Erythroblast (primary cell): ENCODE measurements at places on chromosomes 6 and 20.

GRCh38 chr20:973785-974194 is 28.3 kb downstream of the RSPO4 start:
- DNase-seq: peak; percentile 65

GRCh38 chr6:44010411-44011349 is 116.6 kb downstream of the MRPL14 start:
- DNase-seq: no peak

GRCh38 chr6:28597217-28597835 is 71.6 kb downstream of the GPX5 start:
- peak; percentile 57 for DNase-seq

GRCh38 chr6:127794405-127794804 is 106.5 kb downstream of the THEMIS start:
- no peak for DNase-seq

DNA sequence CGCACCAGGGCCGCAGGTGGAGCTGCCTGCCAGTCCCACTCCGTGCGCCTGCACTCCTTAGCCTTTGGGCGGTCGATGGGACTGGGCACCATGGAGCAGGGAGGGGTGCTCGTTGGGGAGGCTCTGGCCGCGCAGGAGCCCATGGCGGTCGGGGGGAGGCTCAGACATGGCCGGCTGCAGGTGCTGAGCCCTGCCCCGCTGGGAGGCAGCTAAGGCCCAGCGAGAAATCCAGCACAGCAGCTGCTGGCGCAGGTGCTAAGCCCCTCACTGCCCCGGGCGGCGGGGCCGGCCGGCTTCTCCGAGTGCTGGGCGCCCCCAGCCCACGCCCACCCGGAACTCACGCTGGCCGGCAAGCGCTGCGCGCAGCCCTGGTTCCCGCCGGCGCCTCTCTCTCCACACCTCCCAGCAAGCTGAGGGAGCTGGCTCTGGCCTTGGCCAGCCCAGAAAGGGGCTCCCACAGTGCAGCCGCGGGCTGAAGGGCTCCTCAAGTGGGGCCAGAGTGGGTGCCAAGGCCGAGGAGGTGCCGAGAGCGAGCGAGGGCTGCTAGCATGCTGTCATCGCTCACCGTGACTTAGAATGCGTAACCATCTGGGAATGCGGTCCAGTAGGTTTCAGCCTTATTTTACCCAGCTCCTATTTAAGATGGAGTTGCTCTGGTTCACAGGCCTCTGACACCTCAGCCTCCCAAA is 77.3 kb downstream of the C6orf52 start:
- DNase-seq: no peak

DNA sequence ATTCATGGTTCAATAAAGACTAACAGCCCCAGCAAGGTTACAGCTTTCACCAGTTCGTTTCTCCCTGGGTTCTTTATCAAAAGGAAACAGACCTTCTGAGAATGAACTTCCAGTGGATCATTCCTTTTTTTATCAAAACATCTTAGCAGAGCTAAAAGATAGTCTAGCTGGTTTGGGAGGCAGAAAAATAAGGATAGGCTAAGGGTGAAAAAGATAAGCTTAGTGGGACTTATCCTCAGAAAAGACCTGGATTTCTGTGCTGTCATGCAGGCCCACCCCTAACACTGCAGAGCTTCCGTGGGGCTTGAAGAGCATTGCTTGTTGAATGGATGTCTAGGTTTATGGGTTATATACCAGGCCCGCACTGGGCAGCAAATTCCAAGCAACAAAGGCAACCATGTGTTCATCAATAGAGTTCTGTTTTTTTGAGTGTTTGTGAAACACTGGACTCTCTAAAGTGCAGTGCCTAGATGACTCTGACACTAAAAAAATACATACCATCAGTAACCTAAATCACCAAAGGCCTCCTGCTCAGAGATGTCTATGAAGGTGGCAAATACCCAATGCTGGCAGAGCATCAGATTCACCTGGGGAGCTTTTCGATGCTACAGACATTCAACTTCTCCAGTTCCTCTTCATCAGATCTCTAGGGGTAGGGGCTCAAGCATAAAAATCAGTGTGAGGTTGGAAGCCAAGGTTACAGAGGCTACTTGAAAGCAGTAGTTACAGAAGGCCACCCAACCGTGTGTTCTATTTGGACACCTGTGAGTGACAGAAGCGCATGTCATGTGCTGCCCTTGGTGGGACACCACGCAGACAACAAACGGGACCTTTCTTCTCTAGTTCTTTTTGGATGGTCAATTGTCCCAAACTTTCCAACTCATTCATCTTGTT is 53.0 kb downstream of the TNFAIP3 start:
- no peak for DNase-seq

DNA sequence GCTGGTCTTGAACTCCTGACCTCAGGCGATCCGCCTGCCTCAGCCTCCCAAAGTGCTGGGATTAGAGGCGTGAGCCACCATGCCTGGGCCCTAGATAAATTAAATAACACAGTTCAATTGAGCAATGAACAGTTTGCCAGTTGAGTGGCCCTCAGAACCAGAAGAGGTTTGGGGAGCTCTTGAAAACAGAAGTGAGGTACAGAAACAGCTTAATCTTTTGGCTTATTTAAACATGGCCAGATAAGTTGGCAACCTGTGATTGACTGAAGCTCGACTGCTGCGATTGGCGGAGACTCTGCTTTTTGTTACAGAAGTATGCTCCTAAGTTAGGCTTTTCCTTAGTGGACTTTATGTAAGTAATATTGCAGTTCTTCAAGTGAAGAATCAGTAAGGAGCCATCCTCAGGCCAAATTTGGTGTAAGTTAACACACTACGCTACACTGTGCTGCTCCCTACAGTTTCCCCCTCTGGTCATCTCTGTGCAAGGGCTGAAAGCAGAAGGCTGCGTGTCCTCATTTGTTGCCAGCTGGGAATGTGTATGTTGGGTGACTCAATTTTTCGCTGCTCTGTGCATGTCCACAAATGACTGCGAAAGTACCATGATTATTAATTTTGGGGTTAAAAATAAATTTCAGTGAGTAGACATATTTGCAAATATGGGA is 9.8 kb downstream of the XRN2 start:
- DNase-seq: no peak

DNA sequence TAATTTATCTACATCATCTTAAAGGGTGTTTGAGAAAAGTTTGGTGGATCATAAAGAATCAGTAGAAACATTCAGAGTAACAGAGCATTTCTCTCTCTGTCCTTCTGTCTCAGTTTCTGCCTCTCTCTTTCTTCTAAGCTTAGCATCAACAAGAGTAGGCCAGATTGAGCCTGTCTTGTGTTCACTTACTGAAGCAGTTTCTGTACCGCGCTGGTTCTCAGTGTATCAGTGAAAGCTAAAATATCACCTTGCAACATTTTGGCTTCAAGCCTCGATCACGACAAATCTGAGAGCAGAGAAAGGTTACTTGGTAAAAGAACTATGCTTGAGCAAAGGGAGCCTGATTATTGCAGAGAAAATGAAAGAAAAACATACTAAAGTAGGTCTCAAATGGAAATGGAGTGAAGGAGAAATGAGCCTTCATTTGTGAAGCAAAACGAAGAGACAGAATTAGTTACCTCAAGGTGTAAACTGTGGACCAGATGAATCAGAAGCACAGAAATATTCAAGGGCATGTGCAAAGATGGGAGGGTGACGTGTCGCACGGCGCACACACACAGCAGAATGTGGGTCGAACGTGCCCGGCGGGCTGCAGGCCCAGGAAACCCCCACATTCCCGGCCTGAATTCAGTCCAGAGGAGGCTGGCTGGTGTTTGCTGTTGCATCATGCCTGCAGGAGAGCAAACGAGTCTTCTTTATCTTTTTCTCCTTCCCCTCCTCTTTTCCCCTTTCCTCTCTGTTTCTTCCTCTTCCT is 509.3 kb downstream of the QKI start:
- no peak for DNase-seq

- no peak for DNase-seq
Observed at GRCh38 chr6:144265390-144265789, 19.7 kb upstream of the UTRN start.

GRCh38 chr20:8996817-8997512 is 71.9 kb upstream of the PLCB4 start:
- DNase-seq: no peak

DNA sequence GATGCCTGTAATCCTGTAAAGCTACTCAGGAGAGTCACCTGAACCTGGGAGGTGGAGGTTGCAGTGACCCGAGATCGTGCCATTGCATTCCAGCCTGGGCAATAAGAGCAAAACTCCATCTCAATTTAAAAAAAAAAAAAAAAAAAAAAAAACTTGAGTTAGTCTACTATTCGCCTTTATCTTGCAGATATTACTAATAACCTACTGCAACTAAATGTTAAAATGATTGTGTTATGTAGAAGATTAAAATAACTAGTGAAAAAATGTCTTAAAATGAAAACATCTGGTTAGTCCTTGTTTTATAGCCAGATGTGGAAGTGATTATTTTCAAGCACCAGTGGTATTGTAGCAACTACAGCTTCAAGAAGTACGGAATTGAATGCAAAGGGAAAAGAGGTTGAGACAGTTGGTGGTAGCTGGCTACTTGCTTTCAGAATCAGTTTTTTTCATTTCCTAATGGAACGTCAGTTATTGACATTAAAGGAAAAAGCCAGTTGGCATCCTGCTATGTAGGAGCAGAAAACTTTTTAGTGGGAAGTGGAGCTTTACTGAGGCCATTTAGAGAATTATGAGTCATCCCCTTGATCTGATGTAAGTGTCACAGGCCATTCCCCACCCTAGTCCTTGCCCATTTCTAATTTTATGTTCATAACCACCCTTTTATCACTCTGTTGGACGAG is 43.8 kb upstream of the DYNLRB1 start:
- peak; percentile 75 for DNase-seq

DNA sequence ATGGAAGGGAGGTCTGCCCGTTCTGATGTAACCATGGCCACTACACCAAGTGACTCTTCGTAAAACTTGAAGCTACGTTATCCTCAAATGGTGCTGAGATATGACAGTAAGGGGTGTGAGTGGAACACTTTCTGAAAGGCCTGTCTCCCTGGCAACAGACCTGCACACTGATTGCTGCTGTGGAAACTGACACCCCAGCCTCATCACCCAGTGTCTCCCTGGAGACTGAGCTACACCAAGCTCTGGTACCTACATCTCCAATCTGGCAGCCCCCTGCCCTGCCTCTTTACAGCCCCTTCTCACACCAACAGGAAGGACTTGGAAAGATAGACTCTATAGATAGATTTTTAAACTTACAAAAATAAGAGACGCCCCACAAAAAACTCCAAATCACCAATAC is 13.2 kb downstream of the PI16 start:
- no peak for DNase-seq

DNA sequence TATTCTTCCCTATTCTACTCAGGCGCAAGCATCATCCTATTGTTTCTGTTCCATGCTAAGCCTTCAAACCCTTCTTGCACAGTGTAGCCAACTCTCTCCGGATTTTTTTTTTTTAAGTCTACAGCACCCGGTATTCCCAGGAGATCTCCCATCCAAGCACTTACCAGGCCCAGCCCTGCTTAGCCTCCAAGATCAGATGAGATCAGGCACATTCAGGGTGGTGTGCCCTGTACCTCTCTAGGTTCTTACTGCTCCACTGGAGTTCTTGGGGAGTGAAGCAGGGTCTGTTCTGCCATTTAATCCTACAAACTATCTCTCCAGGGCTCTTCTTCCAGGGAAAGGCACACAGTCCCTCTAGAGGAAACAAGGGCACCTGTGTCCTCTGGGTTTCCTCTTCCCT is 14.9 kb upstream of the NUP153 start:
- no peak for DNase-seq

- peak; percentile 75 for DNase-seq
Observed at GRCh38 chr6:27591699-27592480, 119.0 kb upstream of the ZNF184 start.

GRCh38 chr6:100512203-100512862 is 47.6 kb upstream of the SIM1 start:
- DNase-seq: no peak

DNA sequence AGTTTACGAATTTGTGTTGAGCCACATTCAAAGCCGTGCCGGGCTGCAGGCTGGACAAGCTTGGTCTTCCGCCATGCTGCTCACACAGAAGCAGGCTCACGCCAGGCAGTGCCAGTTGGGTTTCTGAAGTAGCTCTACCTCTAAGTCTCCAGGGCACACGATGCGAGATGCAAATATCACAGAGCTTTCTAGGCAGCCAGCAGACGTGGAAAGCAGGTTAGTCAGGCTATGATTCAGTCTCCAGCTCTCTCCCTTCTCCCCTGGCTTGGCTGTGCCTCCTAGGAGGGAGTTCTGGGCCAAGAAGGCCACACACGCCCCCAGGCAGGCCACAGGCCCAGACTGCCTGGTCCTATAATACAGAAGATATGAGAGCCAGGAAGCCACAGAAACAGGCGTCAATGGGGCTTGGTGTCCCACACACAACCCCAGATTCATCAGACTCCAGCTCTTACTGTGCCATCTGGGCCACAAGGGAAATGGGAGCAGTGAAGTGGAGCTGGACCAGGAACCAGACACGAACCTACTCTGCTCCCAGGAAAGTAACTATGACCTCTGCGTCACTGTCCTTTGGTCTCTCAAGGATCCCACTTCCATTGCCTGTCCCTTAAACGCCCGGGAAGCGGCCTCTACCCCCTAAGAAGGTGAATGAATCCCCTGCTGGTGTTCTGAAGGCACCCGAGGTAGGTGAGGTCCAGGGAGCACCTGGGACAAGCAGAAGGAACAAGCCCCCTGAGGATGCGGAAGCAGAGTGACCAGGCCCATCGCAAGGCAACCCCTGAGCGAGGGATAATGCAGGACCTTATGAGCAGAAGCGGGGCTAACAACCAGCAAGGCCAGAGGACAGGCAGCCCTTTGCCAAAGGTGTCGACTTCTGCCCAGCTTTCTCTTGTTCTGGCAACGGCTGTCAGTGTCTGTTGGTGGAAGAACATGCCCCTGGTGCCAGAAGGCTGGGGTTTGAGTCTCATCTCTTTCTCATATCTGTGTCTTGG is 61.2 kb downstream of the GFOD1 start:
- no peak for DNase-seq

GRCh38 chr20:54179946-54180345 is 6.2 kb upstream of the CYP24A1 start:
- DNase-seq: no peak

DNA sequence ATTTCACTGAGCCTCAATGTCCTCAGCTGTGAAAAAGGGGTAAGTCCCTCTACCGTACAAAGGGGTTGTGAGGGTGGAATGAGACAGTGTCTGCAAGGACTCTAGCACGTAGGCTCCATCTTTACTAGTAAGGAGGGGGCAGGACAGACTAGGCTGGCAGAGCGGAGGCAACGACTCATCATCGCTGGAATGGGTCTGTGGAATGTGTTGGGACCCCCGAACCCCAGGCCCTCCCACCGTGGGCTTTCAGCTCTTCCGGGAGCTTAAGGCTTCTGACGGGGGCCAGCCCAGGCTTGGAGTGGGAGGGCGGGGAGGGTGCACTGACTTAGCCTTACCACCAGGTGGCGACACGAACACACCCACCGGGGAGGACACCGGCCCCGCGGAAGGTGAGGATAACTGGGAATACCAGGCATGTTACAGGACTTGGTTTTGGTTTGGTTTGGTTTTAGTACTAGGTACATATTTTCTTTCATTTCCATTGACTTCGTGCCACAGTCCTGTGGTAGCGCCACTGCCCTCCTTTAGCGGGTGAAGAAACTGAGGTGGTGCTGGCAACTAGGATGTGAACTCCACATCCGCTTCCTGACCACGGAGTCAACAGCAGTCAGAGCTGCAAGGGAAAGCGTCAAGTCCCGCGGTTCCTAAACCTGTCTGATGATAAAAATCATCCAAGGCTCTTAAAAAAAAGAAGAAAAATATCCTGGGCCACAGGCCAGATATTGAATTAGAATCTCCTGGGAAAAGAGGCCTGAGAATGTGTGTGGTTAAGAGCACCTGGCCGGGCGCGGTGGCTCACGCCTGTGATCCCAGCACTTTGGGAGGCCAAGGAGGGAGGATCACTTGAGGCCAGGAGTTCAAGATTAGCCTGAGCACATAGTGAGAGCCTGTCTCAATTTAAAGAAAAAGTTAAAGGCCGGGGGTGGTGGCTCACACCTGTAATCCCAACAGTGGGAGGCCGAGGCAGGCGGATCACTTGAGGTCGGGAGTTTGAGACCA is 10.3 kb upstream of the TULP1 start:
- peak; percentile 78 for DNase-seq
